ENCODE measurements at places on chromosomes 11 and 22. TPM values are rescaled to one million over a fixed set of nuclear protein-coding genes. Genes with fewer than 3 reads are reported as not detected.

DNA sequence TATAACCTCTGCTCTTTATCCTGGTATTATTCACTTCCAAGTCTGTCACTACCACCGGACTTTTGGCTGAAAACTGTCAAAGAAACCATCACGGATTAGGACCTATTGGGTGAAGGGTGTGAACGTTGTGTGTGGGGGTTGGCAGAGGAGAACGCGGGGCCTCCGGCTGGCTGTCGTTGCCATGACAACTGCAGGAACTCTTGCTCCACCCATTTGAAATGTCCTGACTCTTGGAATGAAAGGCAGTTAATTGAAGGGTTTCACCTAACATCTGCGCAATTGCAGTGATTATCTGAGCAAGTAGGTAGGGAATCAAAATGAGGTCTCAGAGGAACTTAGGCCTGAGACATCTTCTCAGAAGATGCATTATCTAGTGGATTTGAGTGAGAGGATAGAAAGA lies 60.9 kb upstream of the CLMP start:
- no peak for DNase-seq

DNA sequence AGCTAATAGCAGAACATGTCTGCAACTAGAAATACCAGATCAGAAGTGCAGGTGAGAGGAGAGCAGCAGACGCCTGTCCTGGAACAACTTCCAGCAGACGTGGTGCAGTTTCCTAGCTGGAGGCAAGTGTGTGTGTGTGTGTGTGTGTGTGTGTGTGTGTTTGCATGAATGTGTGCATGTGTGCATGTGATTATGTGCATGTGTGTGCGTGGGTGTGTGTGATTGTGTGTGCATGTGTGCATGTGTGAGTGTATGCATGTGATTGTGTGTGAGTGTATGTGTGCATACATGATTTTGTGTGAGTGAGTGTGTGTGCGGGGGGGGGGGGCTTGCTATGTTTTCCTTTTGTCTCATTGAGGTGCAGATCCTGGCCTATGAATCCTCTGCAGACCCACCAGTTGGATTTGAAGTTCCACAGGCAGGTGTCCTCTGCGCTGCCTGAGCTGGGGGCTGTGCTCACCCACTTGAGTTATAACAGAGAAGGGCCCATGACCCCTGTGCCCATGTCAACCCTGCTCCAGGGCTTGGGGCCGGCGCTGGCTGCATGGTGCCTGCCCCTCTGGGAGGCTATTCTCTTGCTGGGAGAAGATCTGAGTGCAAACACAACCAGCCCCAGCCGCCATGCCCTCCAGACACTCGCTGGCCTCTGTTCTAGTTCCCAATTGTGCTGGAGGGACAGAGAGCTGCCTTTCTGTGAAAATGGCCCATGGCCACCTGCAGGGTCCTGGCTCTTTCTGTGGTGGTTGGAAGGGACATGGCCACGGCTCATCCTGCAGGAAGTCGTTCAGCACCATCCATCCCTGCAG lies 821.3 kb downstream of the BRD1 start:
- DNase-seq = no peak

BRD1 gene
- 38.6 TPM for polyA plus RNA-seq

LRRC56 gene
- polyA plus RNA-seq = 5.5 TPM

DNA sequence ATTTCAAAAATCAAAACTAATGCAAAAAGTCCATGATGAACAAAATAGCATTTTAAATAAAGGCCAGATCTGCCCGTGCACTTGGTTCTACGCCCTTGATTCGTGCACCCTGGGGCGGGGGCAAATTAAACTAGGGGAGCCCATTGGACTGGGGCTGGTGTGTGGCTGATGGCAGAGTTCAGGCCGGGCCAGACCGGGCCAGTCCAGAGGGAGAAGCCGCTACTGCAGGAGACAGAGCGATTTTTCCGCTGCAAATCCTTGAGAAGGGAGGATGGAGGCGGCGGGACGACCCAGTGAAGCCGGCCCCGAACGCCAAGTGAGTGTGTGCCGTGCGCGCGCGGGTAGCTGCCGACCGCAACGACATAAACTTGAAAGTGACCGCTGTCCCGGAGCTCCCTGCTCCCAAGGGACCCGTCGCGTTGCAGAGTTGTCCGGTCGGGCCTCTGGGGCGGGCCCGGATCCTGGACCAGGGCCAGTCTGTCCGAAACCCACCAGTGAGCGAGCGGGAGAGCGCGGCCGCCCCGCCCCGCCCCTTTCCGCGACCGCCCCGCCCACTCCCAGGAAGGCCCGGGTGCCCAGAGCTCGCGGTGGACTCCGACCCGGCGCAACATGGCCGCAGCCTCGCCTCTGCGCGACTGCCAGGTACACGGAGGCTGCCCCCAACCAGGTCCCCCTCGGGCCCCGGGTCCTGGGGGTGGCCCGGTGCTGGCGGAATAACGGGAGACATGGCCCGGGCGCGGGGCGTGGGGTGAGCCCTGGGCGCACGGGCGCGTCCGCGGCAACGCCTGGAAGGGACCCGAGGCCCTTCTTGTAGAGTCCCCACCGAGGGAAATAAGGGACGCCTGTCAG lies at the start of gene TTC38:
TTC38 (plus strand) TSS at position 578 of the 849 bp plus-strand sequence; CDS start at position 610, 32 bp downstream.
- DNase-seq = peak; percentile 88

OR2AG1 gene
- 0.01 TPM for polyA plus RNA-seq

All from renal pelvis (tissue), 12 donors.